ENCODE measurements at places on chromosomes 6 and 20. TPM values are rescaled to one million over a fixed set of nuclear protein-coding genes. Genes with fewer than 3 reads are reported as not detected.

Gene TNFRSF6B
- not detected for total RNA-seq

Gene DDO
- total RNA-seq = not detected

DNA sequence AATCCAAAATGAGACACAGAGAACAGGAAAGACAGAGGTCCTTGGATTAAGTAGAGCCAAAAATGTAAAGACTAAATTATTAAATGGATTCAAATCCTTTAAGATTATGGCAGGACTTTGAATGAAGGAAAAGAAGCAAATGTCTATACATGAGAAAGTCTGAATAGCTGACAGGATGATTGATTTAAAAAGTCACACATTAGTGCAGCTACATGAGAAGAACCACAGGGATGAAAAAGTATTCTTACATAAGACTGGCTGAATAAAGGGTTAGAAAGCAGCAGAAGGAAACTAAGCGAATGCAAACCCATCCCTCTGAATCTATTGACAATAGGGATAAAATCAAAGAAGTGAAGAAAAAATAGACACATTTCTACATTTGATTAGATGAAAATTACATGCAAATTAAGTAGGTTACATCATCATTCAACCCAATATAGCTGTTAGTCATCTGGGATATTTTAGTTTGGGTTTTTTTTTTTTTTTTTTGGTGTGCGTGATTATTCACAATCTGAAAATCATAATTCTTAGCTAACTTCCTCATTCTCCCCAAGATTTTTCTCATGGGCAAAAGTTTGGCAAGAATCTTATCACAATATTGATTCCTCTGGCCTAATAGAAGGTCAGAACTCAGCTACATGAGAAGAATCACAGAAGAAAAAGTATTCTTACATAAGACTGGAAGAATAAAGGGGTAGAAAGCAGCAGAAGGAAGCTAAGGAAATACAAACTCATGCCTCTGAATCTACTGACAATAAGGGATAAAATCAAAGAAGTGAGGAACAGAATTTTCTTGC lies 845.4 kb downstream of the HACE1 start:
- no peak for ATAC-seq

Gene SLC22A2
- not detected for total RNA-seq

Gene PNPLA1
- total RNA-seq = not detected
